ENCODE measurements at places on chromosomes 16 and 17.

DNA sequence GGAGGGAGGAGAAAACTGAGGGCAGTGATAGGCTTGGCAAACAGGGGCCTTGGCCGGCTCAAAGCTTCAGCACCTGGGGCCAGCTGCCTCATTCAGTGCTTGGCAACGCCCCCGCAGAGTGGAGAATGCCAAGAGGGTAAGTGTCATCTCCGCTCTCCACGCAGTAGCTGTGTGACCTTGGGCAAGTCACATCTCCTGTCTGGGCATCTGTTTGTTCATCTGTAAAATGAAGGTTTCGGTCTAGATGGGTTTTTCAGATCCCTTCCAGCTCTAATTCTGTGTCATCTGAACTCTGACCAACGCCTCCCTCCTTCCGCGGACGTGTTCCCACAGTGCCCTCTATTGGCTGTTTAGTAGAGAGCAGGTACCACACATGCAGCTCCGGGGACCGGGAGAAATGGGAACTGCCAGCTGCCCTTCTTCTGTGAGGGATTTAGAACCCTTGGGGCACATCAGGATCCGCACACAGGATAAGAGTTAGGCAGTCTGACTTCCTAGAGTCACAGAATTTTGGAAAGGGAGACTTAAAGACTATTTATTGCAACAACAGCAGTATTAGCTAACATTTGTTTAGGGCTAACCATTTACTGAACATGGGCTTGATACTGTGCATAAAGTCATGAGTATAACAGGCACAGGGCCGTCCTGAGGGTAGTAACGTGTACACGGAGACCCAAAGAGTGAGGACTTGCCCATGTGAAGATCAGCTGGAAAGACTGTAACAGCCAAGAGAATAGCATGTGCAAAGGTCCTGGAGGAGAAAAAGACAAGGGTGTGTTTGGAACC lies 26.8 kb downstream of the GP2 start:
- peak; percentile 50 for DNase-seq

- no peak for DNase-seq
Observed at GRCh38 chr17:19753051-19753509, 5.0 kb upstream of the ALDH3A1 start.

DNA sequence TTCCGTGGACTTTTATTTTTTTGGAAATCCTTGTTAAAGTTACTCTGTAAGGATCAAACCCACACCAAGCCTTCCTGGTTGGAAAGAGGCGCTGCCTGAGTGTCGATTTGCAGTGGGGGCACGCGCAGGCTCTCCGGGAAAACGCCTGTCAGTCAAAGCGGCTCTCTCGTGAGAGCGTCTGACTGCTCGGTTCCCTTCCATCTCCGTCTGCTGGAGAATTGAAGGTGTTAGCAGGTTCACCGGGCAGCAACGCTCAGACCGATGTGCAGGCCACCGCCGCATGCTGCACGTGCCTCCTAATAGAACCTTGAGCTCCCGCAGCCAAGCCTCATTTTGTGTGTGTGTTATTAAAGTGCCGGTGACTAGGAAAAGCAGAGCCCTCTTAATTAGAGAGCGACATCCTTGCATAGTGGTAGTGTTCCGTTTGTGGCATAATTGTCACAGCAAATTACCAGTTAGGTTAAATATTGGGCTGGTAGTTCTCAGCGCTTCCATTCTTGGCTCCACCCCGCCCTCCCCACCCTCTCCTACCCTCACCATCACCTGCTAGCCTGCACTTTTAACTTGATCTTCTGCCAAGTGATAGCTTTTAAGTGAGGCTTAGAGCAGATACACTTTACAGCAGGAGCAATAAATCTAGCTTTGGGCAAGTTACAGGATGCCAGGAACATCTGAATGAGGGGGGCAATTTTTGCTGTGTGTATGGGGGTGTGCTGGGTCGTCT lies 75.5 kb downstream of the RPA1 start:
- no peak for DNase-seq

GRCh38 chr16:66544016-66544757 lies 5.7 kb downstream of the TK2 start:
- no peak for DNase-seq

- DNase-seq: no peak
Observed at GRCh38 chr17:53630638-53631037, 192.1 kb upstream of the KIF2B start.

- no peak for DNase-seq
Observed at GRCh38 chr17:56486732-56487131, 106.8 kb upstream of the NOG start.

- no peak for DNase-seq
Observed at GRCh38 chr17:45677770-45678169, 106.3 kb upstream of the CRHR1 start.

DNA sequence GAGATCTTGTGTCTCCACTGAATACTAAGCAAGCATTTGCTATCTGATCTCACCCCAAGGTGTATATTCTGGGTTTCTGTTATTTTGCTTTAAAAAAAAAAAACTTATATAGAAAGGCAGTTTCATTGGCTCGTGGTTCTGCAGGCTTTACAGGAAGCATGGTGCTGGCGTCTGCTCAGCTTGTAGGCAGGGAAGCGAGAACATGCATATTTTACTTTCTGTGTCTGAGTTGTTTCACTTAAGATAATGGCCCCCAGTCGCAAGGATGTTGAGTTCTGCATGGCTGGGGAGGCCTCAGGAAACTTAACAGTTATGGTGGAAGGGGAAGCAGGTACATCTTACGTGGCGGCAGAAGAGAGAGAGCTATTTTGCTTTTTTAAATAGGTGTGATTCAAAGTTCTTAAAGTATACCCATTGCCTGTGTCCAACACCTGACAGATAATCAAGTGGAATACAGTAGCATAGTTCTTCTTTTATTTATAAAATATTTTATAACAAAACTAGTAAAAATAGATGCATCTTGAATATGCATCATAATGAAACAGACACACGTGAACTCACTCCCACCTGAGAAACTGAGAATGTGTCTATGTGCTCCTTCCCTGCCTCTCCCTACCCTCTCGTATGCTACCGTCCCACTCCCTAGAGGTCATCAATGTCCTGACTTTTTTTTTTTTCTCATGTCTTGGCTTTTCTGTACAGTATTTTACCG lies 15.4 kb upstream of the ARHGAP17 start:
- no peak for DNase-seq

DNA sequence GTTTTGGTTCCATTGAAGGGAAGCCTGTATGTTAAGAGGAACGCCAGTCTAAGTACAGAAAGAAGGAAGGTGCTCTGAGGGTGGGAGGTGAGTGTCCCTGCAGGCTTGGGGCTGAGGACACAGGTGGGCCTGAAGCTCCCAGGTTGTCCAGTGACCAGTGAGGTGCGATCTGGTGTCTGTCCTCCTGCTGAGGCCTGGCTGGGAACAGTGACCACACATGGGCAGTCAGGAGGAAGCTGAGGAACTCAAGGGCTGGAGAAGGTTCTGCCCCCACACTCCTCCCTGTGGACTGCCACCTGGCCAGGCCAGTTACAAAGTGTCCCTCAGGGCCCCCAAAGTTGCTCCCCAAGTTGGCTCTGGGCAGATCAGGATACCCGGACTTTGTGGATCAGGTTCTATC lies 102.1 kb downstream of the N4BP1 start:
- no peak for DNase-seq

DNA sequence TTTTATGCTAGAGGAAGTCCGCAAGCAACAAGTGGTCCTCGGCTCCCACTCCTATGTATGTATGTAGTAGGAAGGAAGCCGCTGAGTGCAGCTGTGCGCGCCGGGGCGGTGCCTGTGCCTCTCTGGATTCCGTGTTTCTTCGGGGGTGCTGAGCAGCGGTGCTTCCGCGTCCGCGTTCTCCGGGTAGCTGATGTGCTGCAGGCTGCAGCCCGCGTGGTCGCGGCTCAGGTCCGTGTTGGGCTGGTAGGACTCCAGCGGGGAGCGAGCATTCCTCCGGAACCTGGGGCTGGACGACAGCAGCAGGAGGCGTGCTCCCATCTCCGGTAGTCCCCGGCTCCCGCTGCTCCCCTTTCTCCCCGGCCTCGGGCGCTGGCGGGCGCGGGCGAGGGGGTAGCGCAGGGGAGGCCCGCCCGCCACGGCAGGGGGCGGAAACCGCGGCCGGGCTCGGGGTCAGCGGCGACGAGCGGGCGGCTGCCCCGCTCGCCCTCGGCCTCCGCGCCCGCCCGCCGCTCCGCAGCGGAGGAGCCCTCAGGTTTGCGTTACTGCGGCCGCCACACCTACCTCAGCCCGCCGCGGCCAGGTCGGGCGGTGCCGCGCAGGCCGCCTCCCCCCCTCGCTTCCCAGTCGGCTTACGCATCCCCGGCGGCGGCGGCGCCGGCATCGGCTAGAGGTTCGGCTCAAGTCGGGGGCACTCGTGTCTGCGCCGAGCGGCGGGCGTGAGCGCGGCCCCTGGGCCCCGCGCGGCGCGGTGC lies 487 bp downstream of the C17orf67 start:
- peak; percentile 33 for DNase-seq

DNA sequence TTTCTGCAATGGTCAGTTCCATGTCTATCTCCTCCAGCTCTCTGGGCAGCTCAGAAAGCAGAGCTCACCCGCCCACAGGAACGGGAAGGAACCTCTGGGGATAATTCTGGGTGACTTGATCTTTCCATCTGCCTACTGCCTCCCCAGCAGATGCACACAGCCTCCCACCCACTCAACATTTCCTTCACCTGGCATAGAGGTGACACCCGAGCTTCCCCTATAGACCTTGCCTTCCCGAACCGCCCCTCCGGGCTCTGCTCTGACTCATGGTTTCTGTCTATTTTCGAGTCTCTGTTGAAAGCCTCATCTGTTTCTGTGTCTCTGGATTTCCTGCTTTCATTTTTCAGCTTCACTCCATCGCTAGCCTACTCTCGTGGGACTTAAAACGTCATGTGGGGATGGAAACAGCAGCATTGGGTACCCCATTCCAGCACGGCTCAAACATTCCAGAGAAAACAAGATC lies 11.4 kb downstream of the GGA3 start:
- no peak for DNase-seq

- DNase-seq: no peak
Observed at GRCh38 chr16:70665113-70665694, 18.8 kb downstream of the IL34 start.

DNA sequence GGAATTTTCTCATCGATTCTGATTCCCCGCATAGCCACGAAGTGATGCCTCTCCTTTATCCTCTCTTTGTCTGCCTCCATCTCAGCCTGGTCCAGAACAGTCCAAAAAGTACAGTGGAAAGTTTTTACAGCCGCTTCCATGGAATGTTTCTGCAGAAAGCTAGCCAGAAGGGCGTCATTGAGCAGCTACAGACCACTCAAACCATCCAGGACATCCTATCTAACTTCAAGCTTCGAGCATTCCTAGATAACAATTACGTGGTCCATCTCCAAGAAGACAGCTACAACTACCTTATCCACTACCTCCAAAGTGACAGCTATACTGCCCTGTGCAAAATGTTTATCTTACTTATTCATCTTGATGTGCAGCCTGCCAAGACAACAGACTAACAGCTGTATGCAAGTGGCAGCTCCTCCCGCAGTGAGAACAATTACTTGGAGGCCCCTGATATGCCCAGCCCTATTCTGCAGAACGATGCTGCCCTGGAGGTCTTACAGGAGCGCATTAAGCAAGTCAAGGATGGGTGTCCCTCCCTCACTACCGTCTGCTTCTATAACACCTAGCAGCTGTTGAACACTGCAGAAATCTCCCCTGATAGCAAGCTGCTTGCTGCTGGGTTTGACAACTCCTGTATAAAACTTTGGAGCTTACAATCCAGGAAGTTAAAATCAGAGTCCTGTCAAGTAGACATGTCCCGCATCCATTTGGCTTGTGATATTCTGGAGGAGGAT lies 38.9 kb downstream of the SLFN12L start:
- no peak for DNase-seq

- DNase-seq: no peak
Observed at GRCh38 chr17:22142091-22142490, 449.8 kb downstream of the KCNJ18 start.

DNA sequence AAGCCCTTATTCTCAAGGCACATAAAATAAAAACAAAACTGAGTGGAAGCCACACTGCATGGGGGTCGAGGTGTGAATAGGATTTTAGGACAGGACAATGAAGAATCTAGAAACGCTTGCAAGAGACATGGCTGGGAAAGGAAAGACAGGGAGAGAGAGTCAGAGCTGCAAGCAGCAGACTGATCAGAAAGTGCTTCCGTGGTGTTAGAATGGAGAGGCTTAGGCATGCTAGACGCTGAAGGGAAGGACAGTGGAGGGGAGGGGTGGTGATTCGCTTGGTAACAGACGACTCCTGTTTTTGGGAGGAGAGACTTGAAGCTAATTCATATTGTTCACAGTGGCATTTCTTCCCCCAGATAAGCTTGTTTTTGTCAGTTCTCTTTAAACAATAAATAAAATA lies 173.5 kb downstream of the AIPL1 start:
- DNase-seq: no peak

GRCh38 chr16:89484923-89485679 lies 5.3 kb downstream of the ANKRD11 start:
- no peak for DNase-seq

- no peak for DNase-seq
Observed at GRCh38 chr16:58028541-58029070, 3.1 kb downstream of the MMP15 start.

DNA sequence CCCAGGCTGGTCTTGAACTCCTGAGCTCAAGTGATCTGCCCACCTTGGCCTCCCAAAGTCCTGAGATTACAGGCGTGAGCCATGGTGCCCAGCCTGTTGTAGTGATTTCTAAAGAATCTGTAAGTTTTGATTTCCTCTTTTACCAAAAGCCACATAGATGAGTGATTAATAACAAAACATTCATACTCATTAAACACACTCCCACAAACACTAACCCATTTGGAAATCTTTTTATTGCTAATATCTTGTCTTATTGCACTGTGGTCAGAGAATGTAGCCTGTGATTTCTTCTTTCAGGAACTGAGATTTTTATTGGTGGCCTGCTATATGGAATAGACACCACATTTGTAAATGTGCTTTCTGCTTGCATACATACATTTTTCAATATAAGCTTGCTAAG lies 31.6 kb downstream of the MYH10 start:
- no peak for DNase-seq

- no peak for DNase-seq
Observed at GRCh38 chr16:35409503-35409902, 1950.1 kb downstream of the TP53TG3F start.

GRCh38 chr17:6041246-6041645 lies 28.9 kb upstream of the WSCD1 start:
- DNase-seq: no peak

DNA sequence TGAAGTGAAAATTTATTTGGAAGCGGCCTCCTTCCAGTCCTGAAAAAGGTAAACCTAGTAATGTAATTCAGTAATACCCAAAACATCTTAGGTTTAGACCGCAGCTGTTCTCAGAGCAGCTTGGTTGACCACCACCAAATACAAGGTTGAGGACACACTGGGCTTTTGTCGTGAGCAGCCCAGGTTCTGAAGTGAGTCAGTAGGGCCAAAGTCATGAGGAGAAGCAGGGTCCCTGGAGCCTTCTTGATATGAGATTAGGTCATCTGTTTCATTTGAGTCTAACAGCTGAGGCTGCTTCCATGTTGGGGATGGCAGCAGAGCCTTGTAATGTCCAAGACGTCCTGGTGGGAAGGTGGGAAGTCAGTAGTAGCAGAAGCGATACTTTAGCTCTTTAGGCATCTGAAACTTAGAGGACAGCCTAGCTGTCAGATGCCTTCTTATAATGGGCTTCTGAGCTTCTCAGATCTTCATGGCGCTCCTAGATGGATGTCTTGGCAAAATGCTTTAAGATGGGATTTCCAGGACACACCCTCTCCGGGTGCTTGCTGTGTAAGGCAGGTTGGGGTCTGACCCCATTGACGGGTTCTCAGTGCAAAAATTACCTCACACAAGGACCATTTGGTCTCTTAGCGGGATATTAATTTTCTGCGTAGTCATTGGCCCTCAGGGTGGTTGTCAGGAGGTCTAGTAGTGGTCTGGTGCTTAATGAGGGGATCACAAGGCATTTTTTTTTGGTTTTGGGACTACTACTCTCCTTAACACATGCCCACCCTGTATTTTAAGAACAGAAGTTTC lies 2.4 kb downstream of the ALKBH5 start:
- DNase-seq: no peak

GRCh38 chr17:2266865-2267228 lies 36.7 kb downstream of the SMG6 start:
- no peak for DNase-seq

Measured in neural crest cell (in vitro differentiated cells).